Epithelial cell of proximal tubule (primary cell): ENCODE measurements at places on chromosomes 4 and X. TPM values are rescaled to one million over a fixed set of nuclear protein-coding genes. Genes with fewer than 3 reads are reported as not detected.

DNA sequence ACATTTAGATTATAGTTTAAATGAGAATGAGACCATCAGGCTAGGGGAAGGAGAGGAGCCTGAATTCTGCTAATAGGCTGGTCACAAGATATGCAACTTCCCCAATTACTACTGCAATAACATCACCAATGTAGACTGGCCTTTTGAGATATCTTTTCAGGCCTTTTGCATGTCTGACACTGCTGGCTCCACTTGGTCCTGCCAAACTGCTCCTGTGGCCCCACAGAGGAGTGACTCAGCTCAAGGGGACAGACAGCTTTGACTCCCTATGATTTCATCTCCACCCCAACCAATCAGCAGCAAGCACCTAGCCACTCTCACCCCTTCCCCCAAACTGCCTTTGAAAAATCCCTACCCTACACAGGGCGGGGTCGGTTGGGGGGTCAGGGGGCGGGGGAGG, 22.8 kb downstream of the GPRIN3 start:
- no peak for DNase-seq

GRCh38 chrX:143437439-143437838, 79.8 kb downstream of the SPANXN3 start:
- no peak for DNase-seq

DNA sequence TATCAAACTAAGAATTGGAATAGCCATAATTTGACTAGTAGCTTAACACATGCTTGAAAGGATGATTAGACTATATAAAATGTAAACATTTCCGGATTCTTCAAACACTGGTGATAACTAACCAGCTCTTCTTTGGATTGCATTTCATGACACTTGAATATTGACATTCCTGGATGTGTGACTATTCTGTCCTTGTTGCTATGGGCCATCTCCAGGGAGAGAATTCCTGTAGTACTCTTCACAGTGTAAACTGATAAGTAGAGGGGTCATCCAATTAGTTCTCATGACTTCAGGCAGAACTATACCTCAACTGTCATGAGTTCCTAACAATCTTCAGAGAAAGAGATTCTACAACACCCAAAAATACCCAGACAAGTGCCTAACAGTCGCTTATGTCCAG, 1026.7 kb upstream of the TENM3 start:
- no peak for DNase-seq

DNA sequence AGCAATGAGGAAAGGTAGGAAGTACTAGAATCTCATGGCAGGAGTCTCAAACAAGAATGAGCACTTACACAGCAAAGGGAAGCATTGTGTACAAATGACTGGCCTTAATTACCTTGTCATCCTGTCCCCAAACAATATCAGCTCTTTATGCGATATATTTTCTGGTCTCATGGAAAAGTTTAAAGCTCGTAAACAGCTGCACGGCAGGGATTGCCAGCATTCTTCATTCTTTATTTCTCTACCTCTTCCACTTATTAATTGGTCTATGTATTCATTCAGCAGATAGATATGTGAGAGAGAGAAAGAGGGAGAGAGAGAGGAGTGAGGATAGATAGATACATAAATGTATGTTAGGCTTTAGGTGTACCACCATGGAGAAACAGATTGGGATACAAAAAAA, 155.8 kb upstream of the FAT4 start:
- DNase-seq: no peak

DNA sequence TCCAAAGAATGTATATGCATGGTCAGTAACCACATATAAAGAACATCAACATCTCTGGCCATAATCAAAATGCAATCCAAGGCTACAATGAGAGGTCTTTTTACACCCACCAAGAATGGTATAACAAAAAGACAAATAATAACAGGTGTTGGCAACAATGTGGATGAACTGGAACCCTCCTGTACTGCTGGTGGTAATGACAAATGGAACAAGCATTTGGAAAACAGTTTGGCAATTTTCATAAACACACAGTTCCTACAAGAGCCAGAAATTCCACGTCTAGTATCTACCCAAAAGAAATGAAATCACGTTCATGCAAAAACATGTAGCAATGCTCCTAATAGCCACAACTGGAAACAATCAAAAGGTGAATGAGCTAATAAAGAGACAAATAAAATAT, 11.7 kb downstream of the UGT2B4 start:
- no peak for DNase-seq

GABRQ gene
- 0.06 and 0.22 TPM in 2 replicates for total RNA-seq
